Activated CD4-positive, alpha-beta T cell treated with anti-CD3 and anti-CD28 coated beads, Interleukin-2, amount 10 ng/mL, durations not matched to agents 24 days and 14 days (primary cell): ENCODE measurements at places on chromosomes 16 and 17. TPM values are rescaled to one million over a fixed set of nuclear protein-coding genes. Genes with fewer than 3 reads are reported as not detected.

Gene DHX58
- total RNA-seq, result 22.9 and 25.8 TPM in 2 replicates

Gene MYH4
- not detected in 2 replicates for total RNA-seq

Gene WSCD1
- total RNA-seq, result not detected in 2 replicates

Gene CCL17
- total RNA-seq, result 0.66 TPM in 1 of 2 replicates, not detected in the other

Gene WNT9B
- total RNA-seq, result not detected in 2 replicates

Gene KRTAP4-5
- total RNA-seq, result not detected in 2 replicates

Gene SLC6A2
- total RNA-seq, result not detected in 2 replicates

Gene CTRL
- 6.0 and 6.5 TPM in 2 replicates for total RNA-seq

Gene RAD51C
- total RNA-seq, result 73.7 and 78.8 TPM in 2 replicates

Gene ST6GALNAC1
- total RNA-seq, result 0.35 and 0.38 TPM in 2 replicates

Gene PRSS8
- total RNA-seq, result not detected in 2 replicates

Gene POLR3E
- total RNA-seq, result 102 and 111 TPM in 2 replicates

Gene SLC52A1
- 0.14 TPM in 2 replicates for total RNA-seq

Gene SMTNL2
- not detected in 2 replicates for total RNA-seq

Gene TPSD1
- total RNA-seq, result not detected in 2 replicates

Gene SP6
- 0.05 TPM in 2 replicates for total RNA-seq

Gene C17orf100
- total RNA-seq, result 1.8 and 1.9 TPM in 2 replicates

Gene C17orf50
- total RNA-seq, result not detected in 2 replicates

Gene KRTAP3-2
- not detected in 2 replicates for total RNA-seq

Gene BAIAP2
- total RNA-seq, result 4.4 and 5.5 TPM in 2 replicates

Gene RNF222
- not detected in 2 replicates for total RNA-seq

Gene TSNAXIP1
- total RNA-seq, result 0.65 and 0.80 TPM in 2 replicates

Gene DPEP3
- total RNA-seq, result not detected in 2 replicates

Gene KRTAP2-1
- total RNA-seq, result not detected in 2 replicates

Gene C16orf92
- not detected in 2 replicates for total RNA-seq

Gene ABCC3
- not detected in 2 replicates for total RNA-seq
